D721Med (cell line): ENCODE measurements at places on chromosomes 2 and 18.

DNA sequence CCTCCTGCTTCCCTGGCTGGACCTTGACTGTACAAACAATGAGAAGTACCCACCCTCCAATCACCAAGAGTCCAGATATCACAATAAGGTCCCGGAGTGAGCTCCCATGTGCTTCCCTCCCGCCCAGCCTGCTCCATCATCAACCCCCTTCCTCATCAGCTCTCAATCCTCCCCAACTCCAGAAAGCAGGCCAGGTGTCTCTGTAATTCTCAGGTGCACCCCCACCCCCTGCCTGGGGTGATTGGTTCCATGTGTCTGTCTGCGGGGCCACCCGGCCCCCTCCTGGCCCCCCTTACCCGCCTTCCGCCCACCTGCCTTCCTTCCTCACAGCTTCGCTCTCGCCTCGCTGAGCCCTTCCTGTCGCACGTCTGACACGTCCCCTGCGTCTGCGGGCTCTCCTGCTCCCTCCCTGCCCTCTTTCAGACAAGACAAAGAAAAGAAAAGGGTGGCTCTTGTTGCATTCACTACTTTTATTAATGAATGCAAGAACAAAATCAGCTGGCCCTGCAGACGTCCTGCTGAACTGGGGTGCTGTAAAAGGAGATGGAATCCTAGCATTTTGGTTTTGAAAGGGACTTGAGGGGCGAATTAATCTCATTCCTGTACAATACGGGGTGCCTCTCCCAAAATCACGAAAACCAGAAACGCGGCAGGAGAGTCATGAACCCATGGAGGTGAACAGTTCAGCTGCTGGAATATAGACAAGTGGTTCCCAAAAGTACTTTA is 26.5 kb upstream of the IGFBP2 start:
- DNase-seq = no peak

DNA sequence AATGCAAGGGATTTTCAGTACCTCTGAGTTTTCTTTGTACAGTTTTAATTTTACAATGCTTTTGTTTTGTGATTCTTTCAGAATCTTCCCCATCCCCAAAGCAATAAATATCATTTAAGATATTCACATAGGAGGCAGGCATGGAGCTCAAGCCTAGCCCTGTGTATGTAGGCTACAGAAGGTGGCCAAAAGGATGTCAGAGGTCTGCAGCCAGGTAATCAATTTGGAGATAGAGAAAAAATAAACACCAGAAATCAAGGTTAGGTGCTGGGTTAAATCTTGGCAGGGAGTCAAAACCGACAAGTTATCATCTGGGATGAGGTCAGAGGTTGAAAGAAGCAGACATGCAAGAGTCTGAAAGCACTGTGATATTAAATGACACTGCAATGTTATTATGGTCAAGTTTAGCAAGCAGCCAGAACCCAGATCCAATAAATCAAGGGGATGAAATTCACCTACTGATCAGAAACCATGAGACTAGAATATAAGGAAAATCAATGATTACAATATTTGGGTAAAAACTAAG is 45.1 kb upstream of the LRP1B start:
- DNase-seq = no peak

- no peak for DNase-seq
These were observed 9.9 kb downstream of the FABP1 start for GRCh38 chr2:88117973-88118372.

DNA sequence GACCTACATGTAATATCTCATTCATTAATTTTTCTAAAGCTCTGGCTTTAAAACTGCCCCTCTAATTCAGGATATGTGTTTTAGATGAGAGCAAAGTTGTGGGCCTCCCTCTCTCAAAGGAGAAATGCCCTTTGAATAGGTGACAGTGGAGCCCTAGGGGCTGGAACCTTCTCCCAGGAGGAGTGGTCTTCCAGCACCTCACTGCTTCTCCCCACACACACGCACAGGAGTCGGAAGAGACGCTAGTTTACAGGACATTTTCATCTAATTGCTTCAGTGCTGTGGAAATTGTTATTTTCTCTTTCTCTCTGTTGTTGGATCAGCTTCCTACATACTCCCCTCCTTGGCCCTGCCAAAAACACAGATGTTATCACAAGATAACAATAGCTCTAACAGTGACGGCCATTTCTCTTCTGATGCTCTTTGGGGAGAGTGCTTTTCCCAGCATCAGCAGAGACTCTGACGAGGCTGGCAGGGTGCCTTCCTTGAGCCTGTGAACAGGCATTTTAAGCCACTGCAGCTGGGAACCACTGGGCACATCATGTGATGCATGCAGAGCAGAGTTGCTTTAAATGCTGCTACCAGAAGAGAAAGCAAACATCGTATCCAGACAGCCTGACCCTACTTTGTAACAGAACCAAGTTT is 209.4 kb upstream of the SP5 start:
- DNase-seq = no peak

DNA sequence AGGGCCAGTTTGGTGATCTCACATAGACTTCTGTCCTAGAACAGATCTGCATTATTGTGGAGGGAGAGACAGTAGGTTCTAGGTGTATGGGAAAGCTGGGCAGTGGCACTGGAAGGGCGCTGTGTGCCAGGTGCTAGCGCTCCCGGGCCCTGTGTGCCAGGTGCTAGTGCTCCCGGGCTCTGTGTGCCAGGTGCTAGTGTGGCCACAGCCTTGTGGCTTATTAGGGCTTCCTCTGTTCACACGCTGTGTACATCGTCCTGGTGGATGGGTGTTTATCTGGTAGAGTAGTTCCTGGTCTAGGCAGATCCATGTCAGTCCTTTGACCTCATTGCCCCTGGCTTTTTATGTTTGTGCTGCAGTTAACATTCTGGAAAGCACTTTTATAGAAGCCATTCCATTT is 263.4 kb downstream of the AGAP1 start:
- DNase-seq = no peak

GRCh38 chr2:11949732-11950523 is 203.5 kb downstream of the LPIN1 start:
- DNase-seq = no peak

DNA sequence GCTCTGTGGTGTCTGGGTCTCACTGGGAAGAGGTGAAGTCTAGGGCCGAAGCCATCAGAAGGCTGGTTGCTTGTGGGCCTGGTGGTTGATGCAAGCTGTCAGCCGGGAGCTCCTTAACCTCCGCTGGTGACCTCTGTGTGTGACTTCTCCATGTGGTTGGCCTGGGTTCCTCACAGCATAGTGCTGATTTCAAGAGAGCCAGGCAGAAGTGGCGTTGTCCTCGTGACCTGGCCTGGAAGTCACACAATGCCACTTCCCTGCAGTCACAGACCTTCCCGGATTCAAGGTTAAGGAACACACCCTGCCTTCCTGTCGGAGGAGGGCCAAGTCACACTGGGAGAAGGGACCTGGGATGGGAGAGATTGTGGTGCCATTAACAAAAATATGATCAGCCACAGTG is 303.7 kb upstream of the HS6ST1 start:
- DNase-seq = no peak
